B cell (primary cell): ENCODE measurements at places on chromosomes 13 and 19.

GRCh38 chr13:114124921-114125320 is 7.5 kb downstream of the RASA3 start:
- DNase-seq = no peak

DNA sequence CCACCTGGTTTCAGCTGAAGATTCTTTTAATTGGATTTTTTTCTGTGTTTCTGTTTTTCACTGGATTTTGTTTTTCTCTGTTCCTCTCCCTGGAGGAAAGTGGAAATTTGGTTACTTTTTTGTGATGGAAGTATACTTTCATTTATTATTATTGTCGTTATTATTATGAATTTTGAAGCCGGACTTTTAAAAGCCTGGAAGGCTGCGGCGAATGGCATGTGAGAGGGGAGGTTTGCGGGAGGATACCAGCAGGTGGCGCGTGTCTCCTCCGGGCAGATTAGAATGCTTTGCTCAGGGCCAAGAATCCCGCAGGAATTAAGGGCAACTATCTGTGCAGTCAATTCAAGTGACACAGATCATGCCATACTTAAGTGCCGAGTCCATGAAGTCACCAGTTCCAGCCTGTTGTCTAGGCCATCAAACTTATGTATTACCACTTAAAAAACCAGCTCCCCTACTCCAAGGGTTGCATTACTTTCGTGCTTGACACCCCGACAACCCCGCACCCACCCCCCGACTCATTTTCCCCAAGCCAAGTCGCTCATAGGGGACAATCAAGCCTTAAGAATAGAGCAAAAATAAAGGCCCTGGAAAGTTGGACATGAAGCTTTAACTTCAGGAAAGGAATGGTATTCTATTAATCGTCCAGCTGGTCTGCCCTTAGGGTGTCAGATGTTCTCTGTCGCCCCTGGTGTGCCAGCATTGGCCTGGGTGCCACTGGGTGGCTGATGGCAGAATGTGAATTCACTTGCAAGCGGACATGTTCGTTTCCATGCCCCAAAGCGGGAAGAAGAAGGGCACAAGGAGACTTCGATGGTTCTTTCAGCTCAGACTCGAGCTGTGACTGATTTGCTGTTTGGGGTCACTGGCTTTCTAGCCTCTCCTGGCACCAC is 1.3 kb upstream of the LRCH1 start:
- DNase-seq = peak; percentile 77

- no peak for DNase-seq
These were observed 12.0 kb downstream of the BCAM start for GRCh38 chr19:44820648-44821609.

DNA sequence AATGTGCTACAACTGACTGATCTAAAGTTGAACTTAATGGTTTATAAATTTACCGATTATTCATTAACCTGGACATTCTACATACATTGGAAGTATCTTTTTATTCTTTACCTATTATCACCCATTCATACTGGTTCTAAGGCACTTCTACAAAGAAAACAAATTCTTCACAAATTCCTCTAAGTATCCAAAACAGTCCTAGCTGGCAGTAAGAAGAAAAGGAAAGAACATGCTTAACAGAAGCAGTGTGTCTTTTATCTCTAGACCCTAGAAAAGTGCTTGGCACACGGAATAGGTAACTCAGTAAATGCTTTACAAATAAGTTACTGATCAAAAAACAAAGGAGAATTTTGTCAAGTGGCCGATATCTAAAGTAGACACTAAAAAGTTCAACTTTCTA is 32.8 kb downstream of the TSC22D1 start:
- no peak for DNase-seq

- DNase-seq = no peak
These were observed 799.3 kb upstream of the ARGLU1 start for GRCh38 chr13:107367258-107367657.

DNA sequence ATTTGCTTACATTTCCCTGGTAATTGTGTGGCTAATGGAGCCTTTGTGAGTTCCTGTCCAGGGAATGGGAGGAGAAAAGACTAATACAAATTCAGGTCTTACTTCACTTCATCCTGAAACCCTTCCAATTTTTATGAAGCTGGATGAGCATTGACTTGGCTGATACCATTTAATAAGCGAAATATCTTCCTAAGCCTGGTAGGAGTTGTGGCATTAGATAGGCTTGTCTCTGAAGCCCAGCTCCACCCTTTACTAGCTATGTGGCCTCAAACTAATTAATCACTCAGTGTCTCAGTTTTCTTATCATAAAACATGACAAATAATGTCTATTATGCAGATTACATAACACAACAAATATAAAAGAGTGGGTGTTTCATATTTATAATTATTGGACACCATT is 106.3 kb downstream of the FGF9 start:
- no peak for DNase-seq

GRCh38 chr19:45404557-45405434 is at the start of gene PPP1R13L:
Gene PPP1R13L (minus strand): TSS chr19:45405069. CDS start chr19:45398318, 6,751 bp downstream.
- no peak for DNase-seq

DNA sequence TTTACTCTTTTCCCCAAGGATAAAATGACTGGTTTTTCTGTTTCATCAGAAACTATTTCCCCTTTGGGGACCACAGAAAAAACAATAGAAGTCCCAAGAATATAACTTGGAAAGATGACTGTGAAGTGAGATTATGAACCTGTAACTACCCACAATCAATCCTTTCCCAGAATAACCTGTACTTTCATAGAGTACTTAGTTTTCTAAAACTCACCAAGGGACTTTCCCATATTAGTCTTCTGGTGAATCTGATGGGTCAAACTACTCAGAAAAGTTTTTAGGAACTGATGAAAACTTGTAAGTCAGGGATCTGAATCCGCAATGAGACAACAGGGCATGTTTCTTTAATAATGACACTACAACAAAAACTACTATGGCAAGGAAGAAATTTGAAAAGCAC is 62.6 kb downstream of the STK24 start:
- DNase-seq = peak; percentile 24

GRCh38 chr19:48398102-48398374 is 4.6 kb downstream of the GRIN2D start:
- no peak for DNase-seq

- DNase-seq = peak; percentile 37
These were observed 111.0 kb upstream of the KL start for GRCh38 chr13:32905063-32905863.

GRCh38 chr13:82323101-82323500 is 1559.2 kb downstream of the SLITRK1 start:
- no peak for DNase-seq

- DNase-seq = no peak
These were observed 42.2 kb downstream of the TGDS start for GRCh38 chr13:94553766-94554165.

- no peak for DNase-seq
These were observed 200.5 kb downstream of the ABCC4 start for GRCh38 chr13:95100525-95101433.

DNA sequence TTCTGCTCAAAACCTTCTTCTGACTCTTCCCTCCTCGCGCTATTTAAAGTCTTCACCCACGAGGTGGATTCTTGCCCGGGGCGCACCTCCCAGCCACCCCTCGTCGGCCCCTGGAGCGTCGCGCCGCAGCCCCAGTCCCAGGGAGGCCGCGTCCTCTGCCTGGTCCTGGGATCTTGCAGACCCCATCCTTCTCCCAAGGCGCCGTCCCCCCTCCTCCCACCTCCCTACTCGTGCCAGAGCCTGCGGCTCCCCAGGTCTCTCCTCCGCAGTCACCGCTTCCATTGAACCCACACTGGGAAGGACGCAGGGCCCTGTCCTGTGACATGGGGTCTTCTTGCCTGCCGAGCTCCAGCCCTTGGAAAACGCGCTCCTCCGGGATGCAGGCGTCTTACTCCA is 486 bp downstream of the ZNF808 start:
- no peak for DNase-seq

- DNase-seq = no peak
These were observed 13.0 kb upstream of the PROZ start for GRCh38 chr13:113145496-113145895.

DNA sequence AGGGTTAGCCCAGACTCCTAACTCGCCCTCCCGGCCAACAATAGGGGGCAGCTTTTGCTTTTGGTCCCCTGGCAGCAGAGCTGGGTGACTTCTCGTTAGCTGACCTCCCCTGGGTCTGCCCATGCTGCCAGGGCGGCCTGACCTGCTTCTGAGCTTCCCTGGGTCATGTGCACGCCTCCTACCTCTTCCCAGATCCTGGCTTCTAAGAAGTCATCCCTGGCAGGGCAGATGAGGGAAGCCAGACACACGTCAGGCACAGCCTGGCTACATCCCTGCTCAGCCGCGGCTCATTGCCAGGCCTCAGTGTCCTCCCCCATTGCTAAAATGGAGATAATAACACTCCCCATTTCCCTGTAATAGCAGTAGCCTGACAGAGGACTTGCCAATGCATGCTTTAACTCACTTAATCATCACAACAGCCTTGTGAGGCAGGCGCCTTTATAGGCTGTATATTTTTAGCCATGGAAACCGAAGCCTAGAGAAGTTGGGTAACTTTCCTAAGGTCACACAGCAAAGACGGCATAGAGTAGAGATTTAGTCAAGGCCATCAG is 2.1 kb downstream of the KCNK6 start:
- no peak for DNase-seq

GRCh38 chr19:12607631-12608030 is 3.0 kb downstream of the ZNF490 start:
- peak; percentile 32 for DNase-seq

DNA sequence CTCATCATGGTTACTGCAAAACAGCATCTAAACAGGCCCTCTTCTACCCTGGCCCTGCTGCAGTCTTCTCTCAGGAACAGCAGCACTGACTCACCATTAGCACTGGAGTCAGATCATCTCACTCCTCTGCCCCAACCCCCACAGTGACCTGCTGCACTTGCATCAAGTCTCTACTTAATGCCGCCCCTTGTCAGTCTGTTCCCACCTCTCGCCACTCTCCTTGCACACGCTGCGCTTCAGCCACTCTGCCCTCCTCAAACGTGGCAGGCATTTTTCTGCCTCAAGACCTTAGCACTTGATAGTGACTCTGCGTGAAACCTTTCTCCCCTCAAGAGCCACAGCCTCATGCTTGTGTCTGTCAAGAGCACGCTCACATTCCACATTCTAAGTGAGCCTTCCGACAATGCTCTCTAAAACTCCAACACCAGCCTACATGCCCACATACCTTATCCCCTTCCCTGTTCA is 22.1 kb downstream of the MIPEP start:
- no peak for DNase-seq

DNA sequence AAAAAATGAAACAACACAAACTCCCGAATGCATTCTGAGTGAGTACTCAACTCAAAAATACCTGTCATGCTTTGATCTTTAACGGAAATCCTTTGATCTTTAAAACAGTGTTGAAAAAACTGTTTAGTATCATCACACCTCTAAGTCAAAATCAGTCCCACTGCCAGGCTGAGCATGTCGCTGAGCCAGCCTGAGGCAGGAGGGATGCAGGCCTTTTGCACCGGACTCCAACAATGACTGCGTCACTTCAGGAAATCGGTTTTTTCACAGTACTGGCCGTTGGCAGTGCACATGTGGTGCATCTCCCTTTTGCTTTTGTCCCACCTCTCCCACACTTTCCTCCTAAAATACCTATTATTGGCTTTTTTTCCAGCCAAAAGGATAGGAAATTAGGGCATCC is 78.2 kb downstream of the SHISA2 start:
- DNase-seq = no peak
